ENCODE measurements at places on chromosomes 13 and 19.

DNA sequence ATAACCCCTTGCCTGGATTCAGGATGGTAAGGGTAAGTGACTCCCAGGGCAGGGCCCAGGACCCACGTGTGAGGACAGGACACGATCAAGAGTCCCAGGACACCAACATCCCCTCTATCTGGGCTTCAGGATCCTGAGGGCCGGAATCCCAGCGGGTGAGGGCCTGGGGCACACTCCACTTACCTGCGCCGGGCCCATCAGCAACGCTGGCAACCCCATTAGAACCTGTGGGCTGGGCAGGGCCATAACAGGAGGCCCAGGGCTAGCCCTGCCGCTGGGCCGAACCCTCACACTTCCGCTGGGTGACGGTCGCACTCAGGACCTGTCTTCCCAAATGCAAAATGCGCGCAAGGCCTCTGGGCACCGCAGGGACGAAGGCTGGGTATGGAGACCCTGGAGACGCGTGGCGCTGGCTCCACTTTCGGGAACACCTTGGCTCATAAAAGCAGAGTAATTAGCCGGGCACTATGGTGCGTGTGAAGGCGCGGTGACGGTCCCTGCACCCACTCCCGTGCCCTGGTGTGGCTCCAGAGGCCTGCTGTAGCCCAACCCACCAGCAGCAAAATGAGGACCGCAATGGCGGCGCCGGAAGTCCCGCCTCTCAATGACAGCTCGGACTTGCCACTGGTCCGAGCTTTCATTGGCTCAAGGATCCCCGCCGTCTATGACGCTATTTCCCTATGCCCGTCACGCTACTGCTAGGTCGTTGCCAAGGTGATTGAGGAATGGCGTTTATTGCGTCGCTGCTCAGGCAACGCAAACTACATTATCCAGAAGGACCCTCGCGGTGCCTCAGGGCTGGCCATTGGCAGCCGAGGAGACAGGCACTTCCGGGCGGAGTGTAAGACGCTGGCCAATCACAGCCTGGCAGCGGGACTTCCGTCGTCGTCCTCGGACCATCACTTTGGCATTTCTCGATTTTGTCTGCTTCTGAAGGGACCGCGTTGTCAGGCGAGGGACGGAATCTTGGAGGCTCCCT lies at the start of gene ZNF132:
Gene ZNF132 (minus strand): TSS at position 578 of the 979 bp plus-strand sequence. CDS start 332 bp downstream, at position 246.
- DNase-seq: peak; percentile 100

- no peak for DNase-seq
These were observed at the start of gene EPS8L1 for GRCh38 chr19:55075371-55075998. EPS8L1 (plus strand) TSS chr19:55075869; CDS start chr19:55076445, 576 bp downstream.

DNA sequence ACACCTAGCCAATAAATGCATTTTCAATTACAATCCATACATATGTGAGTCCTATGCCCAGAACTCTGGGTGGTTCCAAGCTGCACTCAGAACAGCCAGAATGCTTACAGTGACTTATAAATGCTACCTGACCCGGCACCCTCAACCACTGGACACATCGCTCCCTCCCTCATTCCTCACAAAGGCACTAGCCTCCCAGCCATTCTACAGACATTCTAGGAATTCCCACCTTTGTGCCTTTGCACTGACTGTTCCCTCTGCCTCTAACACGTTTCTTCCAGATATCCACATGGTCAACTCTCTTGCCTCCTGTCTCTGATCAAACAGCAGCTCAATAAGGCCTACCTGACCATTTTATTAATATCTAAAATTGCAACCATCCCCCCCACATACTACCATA lies 99.9 kb downstream of the LHFPL6 start:
- DNase-seq: no peak

DNA sequence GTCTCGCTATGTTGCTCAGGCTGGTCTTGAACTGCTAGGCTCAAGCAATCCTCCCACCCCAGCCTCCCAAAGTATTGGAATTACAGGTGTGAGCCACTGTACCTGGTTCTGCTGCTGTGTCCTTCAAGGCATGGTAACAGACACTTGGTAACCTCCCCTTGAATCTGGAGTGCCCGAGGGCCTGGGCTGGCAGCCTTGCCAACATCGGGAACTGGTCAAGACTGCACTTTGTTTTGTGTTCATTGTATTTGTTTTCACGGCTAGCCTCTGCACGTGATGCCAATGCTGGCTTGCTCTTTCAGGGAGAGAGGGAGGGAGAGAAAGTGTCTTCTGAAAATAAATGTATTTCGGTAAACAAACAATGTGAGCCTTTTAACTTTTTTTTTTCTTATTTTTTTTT lies 12.0 kb downstream of the CERS4 start:
- DNase-seq: no peak

- DNase-seq: peak; percentile 45
These were observed 32.3 kb upstream of the MATK start for GRCh38 chr19:3818466-3818865.

GRCh38 chr13:20711301-20712044 lies 8.0 kb downstream of the IL17D start:
- DNase-seq: peak; percentile 30

DNA sequence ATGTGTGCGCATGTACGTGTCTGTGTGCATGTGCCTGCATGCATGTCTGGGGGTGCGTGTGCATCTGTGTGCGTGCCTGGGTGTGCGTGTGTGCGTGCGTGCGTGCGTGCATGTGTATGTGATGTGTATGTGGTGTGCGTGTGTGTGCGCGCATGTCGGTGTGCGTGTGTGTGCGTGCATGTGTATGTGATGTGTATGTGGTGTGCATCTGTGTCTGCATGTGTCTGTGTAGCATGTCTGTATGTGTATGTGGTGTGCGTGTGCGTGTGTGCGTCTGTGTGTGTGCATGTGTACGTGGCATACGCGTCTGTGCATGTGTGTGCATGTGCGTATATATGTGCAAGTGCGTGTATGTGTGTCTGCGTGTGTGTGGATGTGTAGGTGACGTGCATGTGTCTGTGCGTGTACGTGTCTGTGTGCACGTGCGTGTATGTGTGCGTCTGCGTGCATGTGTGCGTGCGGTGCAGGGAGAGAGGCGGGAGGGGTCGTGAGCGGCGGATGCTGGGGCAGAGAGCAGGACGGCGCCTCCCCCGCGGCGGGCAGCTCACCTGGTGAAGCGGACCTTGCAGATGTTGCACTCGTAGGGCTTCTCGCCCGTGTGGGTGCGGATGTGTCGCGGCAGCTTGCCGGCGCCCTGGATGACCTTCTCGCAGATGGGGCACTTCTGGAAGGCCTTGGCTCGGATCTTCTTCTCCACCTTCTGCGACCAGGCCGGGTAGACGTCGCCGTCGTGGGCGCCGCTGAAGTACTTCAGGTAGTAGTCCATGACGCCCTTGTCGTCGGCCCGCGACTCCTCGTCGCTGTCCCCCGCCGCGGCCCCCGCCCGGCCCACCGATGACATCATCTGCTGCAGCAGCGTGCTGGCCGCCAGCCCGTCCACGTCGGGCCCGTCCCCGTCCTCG lies 13.0 kb downstream of the ZBTB7A start:
- DNase-seq: no peak

DNA sequence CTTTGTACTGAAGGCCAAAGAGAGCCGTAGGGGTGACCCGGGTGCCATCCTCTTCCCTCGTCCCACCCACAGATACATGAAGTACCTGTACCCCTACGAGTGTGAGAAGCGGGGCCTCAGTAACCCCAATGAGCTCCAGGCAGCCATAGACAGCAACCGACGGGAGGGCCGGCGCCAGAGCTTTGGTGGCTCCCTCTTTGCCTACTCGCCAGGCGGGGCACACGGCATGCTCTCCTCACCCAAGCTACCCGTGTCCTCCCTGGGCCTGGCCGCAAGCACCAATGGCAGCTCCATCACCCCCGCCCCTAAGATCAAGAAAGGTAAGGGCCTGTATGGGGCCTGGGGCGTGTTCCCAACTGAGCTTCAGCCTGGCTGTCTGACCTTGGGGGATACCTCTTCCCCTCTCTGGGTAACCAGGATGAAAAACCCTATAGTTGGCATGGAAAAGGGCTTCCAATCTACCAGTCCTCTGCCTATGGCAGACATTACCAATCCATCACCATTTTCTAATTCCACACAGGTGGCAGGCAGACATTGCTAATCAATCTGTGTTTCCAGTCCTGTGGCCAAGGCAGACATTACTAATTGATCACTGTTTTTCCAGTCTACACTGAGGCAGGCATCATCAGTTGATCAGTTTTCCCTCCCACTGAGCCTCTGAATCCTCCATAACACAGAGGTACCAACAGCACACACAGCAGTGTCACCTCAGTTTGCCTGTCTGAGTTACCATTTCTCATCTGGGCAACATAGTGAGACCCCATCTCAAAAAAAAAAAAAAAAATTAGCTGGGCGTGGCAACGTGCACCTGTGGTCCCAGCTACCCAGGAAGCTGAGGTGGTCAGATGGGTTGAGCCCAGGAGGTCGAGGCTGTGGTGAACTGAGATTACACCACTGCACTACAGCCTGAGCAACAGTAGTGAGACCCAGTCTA lies 19.1 kb upstream of the WDR18 start:
- peak; percentile 30 for DNase-seq

DNA sequence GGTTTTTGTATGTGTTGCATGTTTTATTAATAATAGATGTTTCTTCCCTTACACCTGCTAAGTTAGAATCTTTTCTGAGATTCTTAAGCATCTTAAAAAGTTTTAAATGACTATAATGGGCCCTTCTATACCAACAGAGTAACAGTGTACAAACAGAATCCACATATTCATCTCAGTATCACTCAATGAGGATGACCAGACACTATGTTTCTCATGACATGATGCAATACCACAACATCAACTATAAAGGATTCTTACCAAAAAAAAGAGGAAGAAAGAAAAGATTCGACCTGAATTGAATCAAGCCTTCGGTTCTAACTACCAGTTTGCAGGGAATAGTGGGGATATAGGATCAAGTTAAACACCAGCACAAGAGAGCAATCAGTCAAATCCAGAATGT lies 56.5 kb downstream of the INTS6 start:
- DNase-seq: peak; percentile 19
